ENCODE measurements at places on chromosomes 2 and 18.

- no peak for DNase-seq
Observed at GRCh38 chr2:174038462-174038861, 73.3 kb upstream of the SP3 start.

DNA sequence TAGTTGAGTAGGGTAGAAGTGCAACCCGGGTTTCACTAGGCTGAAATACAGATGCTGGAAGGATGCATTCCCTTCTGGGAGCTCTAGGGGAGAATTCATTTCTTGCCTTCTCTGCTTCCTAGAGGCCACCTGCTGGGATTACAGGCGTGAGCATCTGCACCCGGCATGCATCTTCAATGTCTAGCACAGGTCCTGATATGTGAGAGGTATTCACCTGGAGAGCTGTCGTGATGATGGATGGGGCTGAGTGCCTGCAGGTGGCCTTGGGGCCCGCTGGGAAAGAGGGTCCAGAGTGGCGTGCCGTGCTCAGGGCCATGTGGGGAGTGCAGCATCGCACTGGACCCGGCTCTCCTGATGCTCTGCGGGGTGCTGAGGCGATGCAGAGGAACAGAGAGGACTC is 6.6 kb upstream of the NTSR2 start:
- no peak for DNase-seq

DNA sequence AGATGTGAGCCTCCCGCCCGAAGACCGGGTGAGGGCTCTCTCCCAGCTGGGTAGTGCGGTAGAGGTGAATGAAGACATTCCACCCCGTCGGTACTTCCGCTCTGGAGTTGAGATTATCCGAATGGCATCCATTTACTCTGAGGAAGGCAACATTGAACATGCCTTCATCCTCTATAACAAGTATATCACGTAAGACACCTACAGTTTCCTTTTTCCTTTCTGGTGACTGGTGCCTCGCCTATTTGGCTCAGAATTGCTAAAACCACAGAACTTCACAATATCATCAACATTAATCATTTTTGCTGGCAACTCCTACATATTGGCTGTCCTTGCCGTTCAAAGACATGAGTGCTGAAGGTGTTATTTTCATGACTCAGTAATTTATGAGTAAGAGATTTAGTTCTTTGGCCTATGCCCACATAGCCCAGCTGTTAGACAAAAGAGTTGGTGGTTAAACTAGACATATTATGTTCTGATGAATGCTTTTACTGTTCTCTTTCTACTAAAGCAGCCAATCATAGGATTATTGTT is 2.2 kb downstream of the STAMBP start:
- no peak for DNase-seq

- DNase-seq: no peak
Observed at GRCh38 chr18:3983351-3983969, 471.6 kb downstream of the DLGAP1 start.
